GM03348 (cell line): ENCODE measurements at places on chromosomes 5 and 9.

DNA sequence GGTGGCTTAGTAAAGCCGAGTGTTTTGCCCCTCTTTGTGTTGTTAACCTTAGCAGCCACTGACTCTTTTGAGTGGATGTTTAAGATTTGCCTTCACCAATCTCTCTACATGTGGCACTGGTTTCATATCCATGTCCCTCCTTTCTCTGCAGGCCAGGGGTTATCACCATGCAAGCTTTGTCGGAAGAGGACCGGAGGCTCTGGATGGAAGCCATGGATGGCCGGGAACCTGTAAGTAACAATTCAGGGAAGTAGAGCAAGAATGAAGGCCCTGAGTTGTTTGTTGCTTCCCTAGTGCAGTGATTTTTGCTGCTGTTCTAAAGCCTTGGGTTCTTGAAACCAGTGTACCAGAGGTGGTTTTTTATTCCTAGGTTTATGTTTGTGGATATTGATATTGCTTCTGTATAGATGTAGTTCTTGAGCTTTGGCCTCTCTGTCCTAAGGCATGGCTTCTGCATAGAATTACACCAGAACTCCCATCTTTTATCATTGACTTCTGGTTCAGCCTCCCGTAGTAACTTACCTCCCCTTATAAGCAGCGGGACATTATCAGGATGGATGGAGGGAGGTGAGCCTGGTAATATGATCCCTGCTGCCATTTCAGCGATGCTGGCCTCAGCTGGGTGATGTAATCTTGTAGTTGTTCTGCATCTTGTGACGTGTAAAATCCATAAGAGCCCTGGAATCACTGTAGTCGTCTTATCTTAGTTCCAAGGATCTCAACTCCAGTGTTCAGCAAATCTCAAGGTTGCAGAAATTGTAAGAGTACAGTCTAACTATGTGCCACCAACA is 161.9 kb downstream of the ARHGAP26 start:
- no peak for DNase-seq

DNA sequence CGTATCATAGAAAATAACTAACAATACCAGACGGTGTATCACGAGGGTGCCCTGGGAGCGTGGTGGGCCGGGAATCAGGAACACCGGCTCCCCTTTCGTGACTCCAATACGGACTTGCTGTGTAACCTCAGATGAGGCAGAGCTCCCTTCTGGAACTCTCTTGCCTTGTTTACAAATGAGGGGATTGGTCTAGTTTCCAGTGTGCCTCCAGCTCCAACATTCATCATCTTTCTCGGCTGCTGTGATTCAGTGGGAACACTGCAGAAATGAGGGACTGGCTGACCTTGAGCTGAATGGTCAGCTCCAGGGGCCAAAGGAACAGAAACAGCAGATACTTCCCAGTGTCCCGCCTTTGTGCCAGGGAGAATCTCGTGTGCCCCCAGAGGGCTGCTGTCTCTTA is 22.6 kb upstream of the TGFBI start:
- DNase-seq, result peak; percentile 23

DNA sequence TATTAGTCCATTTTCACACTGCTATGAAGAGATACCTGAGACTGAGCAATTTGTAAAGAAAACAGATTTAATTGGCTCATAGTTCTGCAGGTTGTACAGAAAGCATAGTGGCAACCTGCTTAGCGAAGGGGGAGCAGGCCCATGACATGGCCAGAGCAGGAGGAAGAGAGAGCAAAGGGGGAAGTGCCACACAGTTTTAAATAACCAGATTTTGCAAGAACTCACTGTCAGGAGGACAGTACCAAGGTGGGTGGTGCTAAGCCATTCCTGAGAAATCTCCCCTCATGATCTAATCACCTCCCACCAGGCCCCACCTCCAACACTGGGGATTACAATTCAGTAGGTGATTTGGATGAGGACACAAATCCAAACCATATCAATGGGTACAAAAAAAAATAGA is 16.8 kb upstream of the PCSK5 start:
- no peak for DNase-seq

- DNase-seq, result no peak
These were observed 411.7 kb downstream of the DMRT2 start for GRCh38 chr9:1461812-1462211.

- DNase-seq, result peak; percentile 82
These were observed 222.3 kb downstream of the GLIS3 start for GRCh38 chr9:4077499-4078102.
